Naive thymus-derived CD4-positive, alpha-beta T cell (primary cell): ENCODE measurements at places on chromosomes 6 and 20. TPM values are rescaled to one million over a fixed set of nuclear protein-coding genes. Genes with fewer than 3 reads are reported as not detected.

The B3GAT2 gene
- polyA plus RNA-seq = 0.49 TPM

DNA sequence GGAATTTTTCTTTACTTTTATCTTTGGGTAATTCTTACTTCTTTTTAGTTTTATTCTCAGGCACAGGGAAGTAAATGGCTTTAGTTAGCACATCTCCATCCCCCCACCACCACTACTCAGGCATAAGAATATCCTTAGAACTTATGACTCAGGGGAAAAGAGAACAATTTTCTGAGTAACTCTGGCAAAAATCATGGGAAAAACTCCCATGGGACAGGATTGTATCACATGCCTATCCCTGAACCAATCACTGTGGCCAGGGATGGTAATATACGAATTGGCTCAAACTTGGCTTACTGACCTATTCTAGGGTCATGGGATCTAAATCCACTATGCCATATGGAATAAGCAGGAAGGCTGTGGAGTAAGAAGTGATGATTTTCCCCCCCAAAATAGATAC lies 339.1 kb downstream of the BTBD3 start:
- H3K4me1 ChIP-seq = no peaks in the 10 kb centered on the region
- no peaks in the 10 kb centered on the region for H3K27me3 ChIP-seq
- no peak overlapping the region for H3K27ac ChIP-seq
- DNase-seq = no peak
- H3K4me3 ChIP-seq = no peak overlapping the region

The SYNE1 gene
- polyA plus RNA-seq = 50.6 TPM

The CD24 gene
- 0.15 TPM for polyA plus RNA-seq

DNA sequence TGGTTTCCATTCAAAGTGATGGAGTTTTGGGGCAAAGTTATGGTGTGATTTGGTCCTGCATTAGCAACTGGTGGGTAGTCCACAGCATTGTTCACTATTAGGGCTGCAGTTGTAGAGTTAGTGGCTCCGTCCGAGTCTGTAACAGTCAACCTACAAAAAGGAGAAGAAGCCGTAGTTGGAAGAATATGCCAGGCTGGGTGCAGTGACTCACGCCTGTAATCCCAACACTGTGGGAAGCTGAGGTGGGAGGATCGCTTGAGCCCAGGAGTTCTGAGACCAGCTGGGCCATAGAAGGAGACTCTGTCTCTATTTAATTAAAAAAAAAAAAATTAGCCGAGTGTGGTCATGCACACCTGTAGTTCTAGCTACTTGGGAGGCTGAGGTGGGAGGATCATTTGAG lies 69.5 kb downstream of the KIAA0319 start:
- H3K4me3 ChIP-seq = no peak overlapping the region
- no peaks in the 10 kb centered on the region for H3K36me3 ChIP-seq
- H3K27ac ChIP-seq = no peak overlapping the region
- H3K27me3 ChIP-seq = no peaks in the 10 kb centered on the region
- H3K4me1 ChIP-seq = no peaks in the 10 kb centered on the region

GRCh38 chr6:138580040-138580439 lies 80.7 kb upstream of the NHSL1 start:
- DNase-seq = no peak
- no peak overlapping the region for H3K27ac ChIP-seq
- no peak overlapping the region for H3K4me3 ChIP-seq
- H3K27me3 ChIP-seq = no peaks in the 10 kb centered on the region
- no peaks in the 10 kb centered on the region for H3K36me3 ChIP-seq
- no peaks in the 10 kb centered on the region for H3K4me1 ChIP-seq

The ZSCAN16 gene
- polyA plus RNA-seq = 15.7 TPM

DNA sequence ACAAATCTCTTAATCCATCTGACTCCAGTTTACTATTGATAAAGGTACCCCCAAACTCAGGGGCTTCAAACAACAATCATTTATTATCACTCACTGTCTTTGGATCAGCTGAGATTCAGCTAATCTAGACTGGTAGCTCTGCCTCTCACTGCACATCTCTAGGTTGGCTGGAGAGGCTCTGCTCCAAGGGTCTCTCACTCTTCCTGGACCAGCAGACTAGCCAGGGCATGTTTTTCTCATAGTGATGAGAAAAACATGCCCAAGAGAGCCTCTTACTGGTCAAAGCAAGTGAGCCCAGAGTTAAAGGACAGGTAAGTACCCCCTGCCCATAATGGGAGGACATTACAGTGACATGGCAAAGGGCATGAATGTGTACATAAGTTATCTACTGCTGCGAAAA lies 115.1 kb upstream of the BEND3 start:
- no peak overlapping the region for H3K27ac ChIP-seq
- H3K4me3 ChIP-seq = no peak overlapping the region
- no peaks in the 10 kb centered on the region for H3K4me1 ChIP-seq
- DNase-seq = no peak
- no peaks in the 10 kb centered on the region for H3K36me3 ChIP-seq

- no peaks in the 10 kb centered on the region for H3K4me1 ChIP-seq
- no peak for DNase-seq
- H3K27ac ChIP-seq = no peak overlapping the region
- H3K36me3 ChIP-seq = no peaks in the 10 kb centered on the region
- no peaks in the 10 kb centered on the region for H3K27me3 ChIP-seq
These were observed 25.7 kb upstream of the MLIP start for GRCh38 chr6:54085541-54085940.
